Activated CD4-positive, alpha-beta T cell treated with anti-CD3 and anti-CD28 coated beads, Interleukin-2, amount 10 ng/mL, durations not matched to agents 7 days and 5 days (primary cell): ENCODE measurements at places on chromosomes 16 and 17.
A peak's percentile ranks its signal among the peaks of the same experiment; 100 is the strongest.

DNA sequence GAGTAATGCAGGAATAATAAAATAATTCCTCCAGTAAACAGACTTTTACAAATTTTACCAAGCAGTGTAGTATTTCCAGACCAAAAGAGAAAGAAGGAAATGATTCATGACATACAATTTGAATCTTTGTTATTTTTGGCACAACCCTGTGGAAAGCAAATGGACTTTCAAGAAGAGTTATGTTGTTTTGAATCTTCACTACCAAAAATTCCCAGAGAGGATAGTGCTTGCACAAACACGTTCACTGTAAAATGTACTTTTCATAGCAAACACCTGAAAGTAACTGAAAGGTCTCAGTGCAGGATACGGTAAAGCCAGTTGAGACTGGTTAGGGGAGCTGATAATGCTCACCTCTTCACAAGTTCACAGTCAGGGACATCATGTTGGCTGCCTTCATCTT, 107.1 kb downstream of the USP22 start:
- no peak overlapping the region for H3K4me3 ChIP-seq
- no peaks in the 10 kb centered on the region for H3K36me3 ChIP-seq

DNA sequence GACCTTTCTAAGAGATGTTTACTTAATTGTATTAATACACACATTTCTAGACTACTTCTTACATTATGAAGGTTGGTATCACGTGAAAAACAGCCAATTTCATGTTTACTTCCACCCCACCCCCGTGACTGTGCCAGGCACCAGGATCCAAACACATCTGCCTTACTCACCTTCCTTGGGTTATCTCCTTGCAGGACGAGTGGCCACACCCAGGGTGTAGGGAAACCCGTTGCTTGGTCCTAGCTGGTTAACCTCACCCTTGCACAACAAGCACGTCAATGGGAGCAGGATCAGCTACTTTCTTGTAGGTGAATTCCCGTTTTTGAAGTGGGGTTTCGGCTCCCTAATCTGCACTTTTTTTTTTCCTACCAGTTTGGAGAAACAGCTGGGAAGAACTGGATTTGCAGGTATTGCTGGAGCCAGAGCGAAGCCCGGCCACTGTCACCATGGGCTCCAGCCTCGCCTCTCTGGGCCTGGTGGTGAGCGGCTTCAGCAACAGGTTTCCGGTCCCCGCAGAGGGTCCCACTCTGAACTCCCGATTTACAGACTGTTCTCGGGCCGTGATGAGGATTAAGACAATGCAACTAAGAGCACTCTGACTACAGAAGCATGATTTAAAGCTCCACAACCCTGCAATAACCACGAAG, 2.1 kb upstream of the UBB start:
- peaks cover 29% of the 10 kb centered on the region for H3K36me3 ChIP-seq
- no peaks in the 10 kb centered on the region for H3K27me3 ChIP-seq
- no peak overlapping the region for H3K27ac ChIP-seq
- no peak overlapping the region for H3K4me3 ChIP-seq

DNA sequence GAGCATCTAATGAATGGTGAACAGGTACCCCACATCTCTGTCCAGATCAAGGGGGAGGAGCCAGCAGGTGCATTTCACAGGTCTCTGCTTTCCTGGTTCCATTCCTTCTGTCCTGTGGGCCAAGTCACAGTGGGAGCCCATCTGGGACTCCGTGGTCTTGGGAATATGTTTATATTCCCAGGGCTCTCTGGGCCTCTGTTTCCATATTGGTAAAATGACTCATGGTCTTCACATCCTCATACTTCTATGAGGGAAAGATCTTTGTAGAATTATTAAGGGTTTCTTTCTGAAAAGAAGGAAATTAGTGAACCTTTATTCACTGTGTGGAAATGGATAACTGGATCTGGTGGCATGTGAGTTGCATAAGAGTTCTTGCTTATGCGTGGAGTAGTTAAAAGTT, 6.2 kb downstream of the MYOCD start:
- no peak overlapping the region for H3K4me3 ChIP-seq
- no peak for DNase-seq
- H3K27ac ChIP-seq: no peak overlapping the region

DNA sequence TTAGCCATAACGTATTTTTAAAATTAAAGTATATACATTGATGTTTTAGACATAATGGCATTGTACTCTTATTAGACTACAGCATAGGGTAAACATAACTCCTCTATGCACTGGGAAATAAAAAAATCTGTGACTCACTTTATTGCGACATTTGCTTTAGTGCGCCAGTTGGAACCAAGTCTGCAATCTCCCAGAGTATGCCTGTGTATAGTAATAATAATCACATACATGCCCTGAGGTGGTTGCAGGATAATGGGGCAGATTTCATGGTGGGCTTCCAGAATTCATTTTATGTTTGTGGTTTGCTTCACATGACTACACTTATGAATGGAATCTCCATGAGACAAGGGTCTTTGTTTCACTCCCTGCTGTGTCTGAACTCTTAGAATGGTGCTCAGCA, 66.9 kb upstream of the N4BP1 start:
- H3K4me3 ChIP-seq: no peak overlapping the region
- peaks cover 5% of the 10 kb centered on the region for H3K27me3 ChIP-seq
- H3K36me3 ChIP-seq: no peaks in the 10 kb centered on the region
- no peaks in the 10 kb centered on the region for H3K4me1 ChIP-seq
- H3K27ac ChIP-seq: no peak overlapping the region

DNA sequence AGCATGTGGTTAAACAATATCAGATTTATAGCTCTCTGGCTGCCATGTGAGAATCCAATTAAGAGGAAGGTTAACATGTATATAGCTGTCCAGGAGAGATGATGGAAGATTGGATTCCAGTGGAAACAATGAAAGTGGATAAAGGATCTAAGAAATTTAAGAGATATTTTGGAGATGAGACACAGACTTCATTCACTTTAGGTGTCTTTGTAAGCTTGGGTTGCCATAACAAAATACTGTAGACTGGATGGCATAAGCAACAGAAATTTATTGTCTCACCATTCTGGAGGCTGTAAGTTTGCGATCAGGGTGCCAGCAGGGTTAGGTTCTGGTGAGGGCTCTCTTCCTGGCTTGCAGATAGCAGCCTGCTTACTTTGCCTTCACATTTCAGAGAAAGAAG, 155.9 kb upstream of the MYOCD start:
- H3K27me3 ChIP-seq: no peaks in the 10 kb centered on the region
- H3K27ac ChIP-seq: no peak overlapping the region
- no peaks in the 10 kb centered on the region for H3K4me1 ChIP-seq
- DNase-seq: no peak

DNA sequence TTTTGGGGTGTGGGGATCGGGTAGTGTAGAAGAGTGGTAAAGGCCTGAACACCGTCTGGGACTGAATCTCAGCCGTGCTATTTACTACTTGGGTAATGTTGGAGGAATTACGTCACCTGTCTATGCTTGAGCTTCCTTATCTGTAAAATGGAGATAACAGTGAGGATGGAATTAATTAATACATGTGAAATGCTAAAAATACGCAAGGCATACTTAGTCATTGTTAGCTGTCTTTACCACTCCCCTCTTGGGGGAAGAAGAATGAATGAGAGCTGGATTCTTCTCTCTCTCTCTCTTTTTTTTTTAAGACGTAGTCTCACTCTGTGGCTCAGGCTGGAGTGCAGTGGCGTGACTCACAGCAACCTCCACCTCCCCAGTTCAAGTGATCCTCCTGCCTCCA, 41.1 kb upstream of the TANGO6 start:
- H3K4me3 ChIP-seq: no peak overlapping the region
- H3K27me3 ChIP-seq: peaks cover 2% of the 10 kb centered on the region
- no peak overlapping the region for H3K27ac ChIP-seq
- H3K4me1 ChIP-seq: peaks cover 3% of the 10 kb centered on the region
- DNase-seq: no peak

DNA sequence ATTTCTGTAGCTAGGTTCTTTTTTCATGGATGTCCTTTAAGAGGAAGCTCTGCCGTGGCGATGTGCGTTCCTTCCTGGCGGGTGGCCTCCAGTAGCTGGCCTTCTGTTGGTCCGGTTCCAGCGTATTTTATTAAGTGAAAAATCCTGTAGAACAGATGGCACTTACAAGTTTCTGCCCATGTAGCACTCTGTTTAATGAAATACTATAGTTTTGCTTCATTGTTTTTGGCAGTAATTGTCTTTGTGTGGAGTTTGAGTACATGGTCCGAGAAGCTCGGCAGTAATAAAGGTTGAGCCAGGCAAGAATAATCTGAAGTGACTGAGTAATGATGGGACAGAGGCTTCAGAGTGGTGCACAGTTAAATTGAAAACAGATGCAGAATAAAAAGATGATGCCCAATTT, 20.4 kb downstream of the USP10 start:
- no peak for DNase-seq
- no peak overlapping the region for H3K27ac ChIP-seq
- peaks cover 19% of the 10 kb centered on the region for H3K36me3 ChIP-seq
- no peak overlapping the region for H3K4me3 ChIP-seq
- H3K27me3 ChIP-seq: no peaks in the 10 kb centered on the region

DNA sequence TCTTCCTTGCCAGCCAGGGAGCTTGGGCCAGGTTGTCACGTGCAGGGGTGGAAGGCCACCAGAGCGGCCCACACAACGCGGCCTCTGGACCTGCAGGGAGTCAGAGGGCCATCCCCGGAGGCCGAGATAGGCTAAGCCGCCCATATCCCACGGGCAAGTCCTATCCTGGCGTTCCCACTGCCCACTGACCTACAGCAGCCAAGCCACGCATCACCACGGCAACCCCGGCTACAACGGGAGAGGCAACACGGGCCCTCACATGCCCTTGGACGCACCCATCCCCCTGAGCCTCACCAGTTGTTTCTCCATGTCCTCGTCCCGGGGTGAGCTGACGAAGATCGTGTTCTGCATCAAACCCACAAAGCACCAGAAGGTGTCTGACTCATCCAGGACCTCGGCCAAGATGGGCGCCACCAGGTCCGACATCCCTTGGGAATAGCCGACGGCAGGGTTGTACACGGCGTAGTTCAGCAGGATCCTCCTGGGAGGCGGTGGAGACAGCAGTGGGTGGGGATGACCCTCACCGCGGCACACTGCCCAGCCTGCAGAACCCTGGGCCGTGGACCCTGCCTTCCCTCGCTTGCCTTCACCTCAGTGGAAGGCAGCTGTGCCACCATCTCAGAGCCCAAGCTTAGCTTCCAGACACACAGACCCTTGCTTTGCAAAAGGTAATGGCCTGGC, 88.2 kb downstream of the TBC1D16 start:
- no peak for DNase-seq
- H3K4me1 ChIP-seq: peaks cover 7% of the 10 kb centered on the region
- H3K27me3 ChIP-seq: no peaks in the 10 kb centered on the region
- no peak overlapping the region for H3K4me3 ChIP-seq
- no peaks in the 10 kb centered on the region for H3K36me3 ChIP-seq

DNA sequence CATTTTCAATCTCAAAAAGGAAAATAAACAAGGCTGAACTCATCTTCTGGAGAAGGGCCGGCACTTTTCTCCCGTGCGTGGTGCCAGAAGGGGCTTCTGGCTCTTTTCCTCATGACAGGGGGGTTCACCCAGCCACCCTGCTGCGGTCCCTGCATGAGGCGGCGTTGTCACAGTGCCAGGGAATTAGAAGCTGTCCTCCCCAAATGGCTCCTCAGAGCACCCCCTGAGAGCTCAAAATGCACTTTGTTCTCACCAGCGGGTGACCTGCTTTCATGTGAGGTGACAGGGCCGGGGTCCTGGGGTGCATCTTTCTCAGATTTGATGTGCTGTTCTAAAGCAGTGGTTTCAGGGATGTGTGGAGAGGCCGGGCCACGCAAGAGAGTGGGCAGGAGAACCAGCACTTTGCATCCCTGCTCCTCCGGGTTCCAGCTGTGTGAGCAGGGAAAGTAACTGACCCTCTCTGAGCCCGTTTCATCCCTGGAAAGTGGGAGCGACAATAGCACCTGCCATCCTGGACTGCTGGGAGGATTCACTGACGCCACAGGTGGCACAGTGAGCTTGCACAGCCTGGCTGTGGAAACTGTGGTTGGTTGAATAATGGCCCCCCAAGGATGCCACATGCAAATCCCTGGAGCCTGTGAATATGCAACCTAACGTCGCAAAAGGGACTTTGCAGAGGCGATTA, 94.0 kb downstream of the FOXL1 start:
- no peak for DNase-seq
- H3K27ac ChIP-seq: no peak overlapping the region
- no peaks in the 10 kb centered on the region for H3K36me3 ChIP-seq
- H3K4me3 ChIP-seq: no peak overlapping the region

DNA sequence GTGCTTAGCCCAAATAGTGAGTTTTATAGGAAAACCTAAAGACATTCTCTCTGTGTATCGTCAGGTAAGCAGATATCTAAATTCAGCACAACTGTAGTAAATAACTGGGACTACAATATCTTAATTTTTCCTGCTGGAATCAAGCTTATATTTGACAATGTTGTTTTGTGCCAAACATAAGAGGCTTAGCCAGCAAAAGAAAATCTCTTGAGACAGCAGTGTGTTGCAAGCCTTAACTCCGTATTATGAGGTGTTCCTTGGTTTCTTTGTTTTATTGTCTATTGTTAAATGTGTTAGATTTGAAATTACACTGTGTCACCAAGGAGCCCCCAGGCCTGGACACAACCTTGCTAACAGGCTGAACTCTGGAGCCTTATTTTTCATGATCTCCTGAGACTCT, 1570.6 kb upstream of the GOT2 start:
- H3K36me3 ChIP-seq: no peaks in the 10 kb centered on the region
- DNase-seq: no peak

GRCh38 chr16:24315343-24315742, 59.2 kb downstream of the CACNG3 start:
- no peaks in the 10 kb centered on the region for H3K4me1 ChIP-seq
- no peak for DNase-seq
- H3K36me3 ChIP-seq: no peaks in the 10 kb centered on the region
- H3K4me3 ChIP-seq: no peak overlapping the region

DNA sequence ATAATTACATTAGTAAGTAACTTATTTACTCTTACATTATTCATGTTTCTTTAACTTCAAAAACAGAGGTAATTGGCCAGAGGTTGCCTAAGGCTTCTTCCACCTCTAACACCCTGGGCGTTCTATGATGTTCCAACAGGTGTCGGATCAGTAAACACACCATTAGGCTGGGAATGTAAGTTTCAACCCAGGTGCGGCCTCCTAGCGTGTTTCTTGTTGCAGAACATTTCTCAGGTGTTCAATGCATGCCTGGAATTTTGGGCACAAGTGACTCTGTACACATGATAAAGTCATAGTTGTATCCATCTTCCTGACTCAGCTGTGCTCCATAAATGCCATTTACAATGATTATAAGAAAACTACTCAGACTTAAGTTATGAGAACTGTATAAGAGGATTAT, 1.0 kb downstream of the KRTAP2-2 start:
- peaks cover 8% of the 10 kb centered on the region for H3K27me3 ChIP-seq
- no peaks in the 10 kb centered on the region for H3K36me3 ChIP-seq
- H3K27ac ChIP-seq: no peak overlapping the region
- DNase-seq: no peak

DNA sequence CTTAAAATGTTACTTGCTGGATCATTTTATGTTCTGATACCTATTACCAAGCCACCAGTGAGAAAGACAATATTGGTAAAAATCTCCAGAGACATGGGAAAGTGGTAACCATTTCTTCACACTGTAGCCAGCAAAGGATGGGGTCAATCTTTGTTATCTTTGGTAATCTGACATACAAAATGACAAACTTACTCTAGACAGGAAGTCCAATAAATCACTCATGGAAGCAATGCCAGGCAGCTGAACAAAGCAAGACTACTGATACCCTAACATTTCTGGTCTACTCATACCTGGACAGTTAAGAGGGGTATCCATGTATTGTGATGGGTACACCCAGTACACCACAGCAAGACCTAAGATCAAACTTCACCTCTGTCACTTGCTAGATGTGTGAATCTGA, 19.0 kb downstream of the GRB2 start:
- H3K4me3 ChIP-seq: no peak overlapping the region
- H3K27ac ChIP-seq: peak overlapping the region; percentile 57
- DNase-seq: no peak
- H3K36me3 ChIP-seq: peaks cover 25% of the 10 kb centered on the region
